ENCODE measurements at places on chromosomes 4 and X.

GRCh38 chr4:38662522-38663089 lies 1.4 kb upstream of the KLF3 start:
- peak overlapping the region; percentile 93 for H3K27ac ChIP-seq
- H3K4me1 ChIP-seq = peaks cover 40% of the 10 kb centered on the region
- no peaks in the 10 kb centered on the region for H3K36me3 ChIP-seq
- H3K27me3 ChIP-seq = no peaks in the 10 kb centered on the region
- H3K4me3 ChIP-seq = peak overlapping the region; percentile 57
- no peak for DNase-seq

- H3K36me3 ChIP-seq = no peaks in the 10 kb centered on the region
- no peaks in the 10 kb centered on the region for H3K27me3 ChIP-seq
- no peaks in the 10 kb centered on the region for H3K4me1 ChIP-seq
- no peak overlapping the region for H3K4me3 ChIP-seq
- no peak for DNase-seq
- H3K27ac ChIP-seq = no peak overlapping the region
These were observed 33.3 kb upstream of the H2AZ1 start for GRCh38 chr4:99983289-99983943.

GRCh38 chr4:85302756-85303155 lies 172.2 kb upstream of the ARHGAP24 start:
- no peaks in the 10 kb centered on the region for H3K36me3 ChIP-seq
- DNase-seq = no peak
- H3K4me3 ChIP-seq = no peak overlapping the region
- H3K4me1 ChIP-seq = no peaks in the 10 kb centered on the region

GRCh38 chr4:39446842-39447573 lies 11.7 kb downstream of the RPL9 start:
- peak overlapping the region; percentile 59 for H3K4me3 ChIP-seq
- H3K27me3 ChIP-seq = no peaks in the 10 kb centered on the region
- H3K27ac ChIP-seq = no peak overlapping the region
- DNase-seq = peak; percentile 56

- no peaks in the 10 kb centered on the region for H3K4me1 ChIP-seq
- H3K27ac ChIP-seq = no peak overlapping the region
- H3K4me3 ChIP-seq = no peak overlapping the region
- H3K36me3 ChIP-seq = no peaks in the 10 kb centered on the region
- no peak for DNase-seq
These were observed 20.2 kb upstream of the GATB start for GRCh38 chr4:151781026-151781425.

GRCh38 chr4:70874268-70875156 lies 27.7 kb upstream of the MOB1B start:
- no peaks in the 10 kb centered on the region for H3K27me3 ChIP-seq
- DNase-seq = no peak
- no peak overlapping the region for H3K27ac ChIP-seq

- H3K27me3 ChIP-seq = peaks cover 99% of the 10 kb centered on the region
- H3K27ac ChIP-seq = no peak overlapping the region
- DNase-seq = no peak
- H3K4me3 ChIP-seq = no peak overlapping the region
These were observed 15.0 kb downstream of the NKX3-2 start for GRCh38 chr4:13529128-13529919.

DNA sequence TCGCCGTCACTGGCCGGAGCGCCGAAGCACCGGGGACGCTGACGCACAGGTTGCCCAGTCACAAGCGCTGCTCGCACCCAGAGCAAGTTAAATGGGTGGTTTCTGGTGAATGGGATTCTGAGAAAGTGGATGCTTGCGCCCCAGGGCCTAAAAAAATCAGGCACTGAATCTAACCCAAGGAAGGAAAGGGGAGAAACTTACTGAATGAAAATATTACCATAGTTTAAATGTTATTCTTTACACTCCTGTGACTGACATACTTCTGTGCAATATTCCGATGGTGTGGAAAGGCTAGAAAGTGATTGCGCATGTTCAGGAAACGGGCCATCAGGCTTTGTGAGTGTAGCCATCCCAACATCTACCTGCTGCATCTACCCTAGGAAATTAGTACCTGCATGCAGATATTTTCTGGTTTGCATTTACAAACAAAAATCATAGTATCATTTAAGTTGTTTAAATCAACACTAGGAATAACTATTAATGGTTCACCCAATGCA lies 838 bp upstream of the ABCG2 start:
- peak overlapping the region; percentile 34 for H3K4me3 ChIP-seq
- no peak overlapping the region for H3K27ac ChIP-seq
- peaks cover 14% of the 10 kb centered on the region for H3K4me1 ChIP-seq
- no peak for DNase-seq
- no peaks in the 10 kb centered on the region for H3K36me3 ChIP-seq

DNA sequence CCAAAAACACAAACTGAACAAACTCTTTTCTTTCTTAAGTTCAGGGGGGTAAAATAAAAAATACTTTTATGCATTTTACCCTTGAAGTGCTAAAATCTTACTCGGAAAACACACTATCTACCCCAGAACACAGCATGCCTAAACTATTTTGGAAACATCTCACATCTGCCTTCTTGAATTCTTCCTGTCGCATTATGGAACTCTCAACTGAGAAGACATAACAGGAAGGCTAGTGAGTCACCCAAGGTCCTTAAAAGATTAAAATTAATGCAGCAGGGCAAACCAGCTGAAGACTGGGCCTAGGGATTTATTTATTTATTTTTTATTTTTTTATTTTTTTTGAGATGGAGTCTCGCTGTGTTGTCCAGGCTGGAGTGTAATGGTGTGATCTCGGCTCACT lies 208.2 kb downstream of the APBB2 start:
- DNase-seq = no peak
- H3K27ac ChIP-seq = no peak overlapping the region
- H3K27me3 ChIP-seq = no peaks in the 10 kb centered on the region
- no peaks in the 10 kb centered on the region for H3K4me1 ChIP-seq

GRCh38 chr4:152601156-152601555 lies 65.3 kb upstream of the FBXW7 start:
- no peak for DNase-seq
- H3K27ac ChIP-seq = no peak overlapping the region
- H3K4me3 ChIP-seq = no peak overlapping the region
- H3K27me3 ChIP-seq = no peaks in the 10 kb centered on the region

DNA sequence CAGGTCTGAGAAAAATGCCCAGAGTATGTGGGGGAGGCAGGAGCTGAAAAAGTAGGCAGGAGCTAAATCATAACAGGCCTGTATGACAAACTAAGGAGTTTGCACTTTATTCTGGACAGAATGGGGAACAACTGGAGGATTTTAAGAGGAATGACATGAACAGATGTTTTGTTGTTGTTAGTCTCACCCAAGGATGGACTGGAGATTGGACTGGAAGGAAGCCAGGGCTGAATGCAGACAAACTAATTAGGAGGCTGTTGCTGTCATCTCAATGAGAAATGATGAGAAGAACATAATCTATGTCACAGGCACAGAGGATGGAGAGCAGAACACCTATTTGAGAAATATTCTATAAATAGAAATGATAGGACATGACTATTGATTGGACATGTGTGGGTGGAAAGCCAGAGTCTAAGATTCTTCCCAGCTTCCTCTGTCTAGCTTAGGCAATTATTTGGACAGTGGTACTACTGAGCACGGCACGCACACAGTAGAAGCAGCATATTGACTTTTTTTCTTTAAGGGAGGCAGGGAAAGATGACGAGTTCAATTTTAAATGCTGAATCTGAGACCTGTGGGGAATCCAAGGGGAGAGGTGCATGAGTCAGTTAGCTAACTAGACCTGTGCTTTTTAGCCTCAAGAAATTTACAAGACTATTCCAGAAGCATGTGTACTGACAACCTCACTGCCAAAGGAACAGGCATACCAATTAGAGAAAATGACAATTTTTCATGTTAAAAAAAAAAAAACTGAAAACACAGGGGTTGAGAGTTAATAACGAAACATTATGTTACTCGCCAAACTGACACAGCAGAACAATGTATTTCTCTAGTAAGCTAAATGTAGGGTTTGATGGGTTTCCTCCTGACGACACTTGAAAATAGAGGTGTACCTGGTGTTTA lies 963 bp upstream of the USO1 start:
- H3K27ac ChIP-seq = peak overlapping the region; percentile 95
- peaks cover 25% of the 10 kb centered on the region for H3K4me1 ChIP-seq
- H3K4me3 ChIP-seq = peak overlapping the region; percentile 56
- H3K36me3 ChIP-seq = no peaks in the 10 kb centered on the region
- no peaks in the 10 kb centered on the region for H3K27me3 ChIP-seq
- DNase-seq = peak; percentile 12

GRCh38 chr4:183014361-183015084 lies 84.5 kb upstream of the WWC2 start:
- no peaks in the 10 kb centered on the region for H3K4me1 ChIP-seq
- H3K4me3 ChIP-seq = no peak overlapping the region
- no peaks in the 10 kb centered on the region for H3K27me3 ChIP-seq
- no peaks in the 10 kb centered on the region for H3K36me3 ChIP-seq

DNA sequence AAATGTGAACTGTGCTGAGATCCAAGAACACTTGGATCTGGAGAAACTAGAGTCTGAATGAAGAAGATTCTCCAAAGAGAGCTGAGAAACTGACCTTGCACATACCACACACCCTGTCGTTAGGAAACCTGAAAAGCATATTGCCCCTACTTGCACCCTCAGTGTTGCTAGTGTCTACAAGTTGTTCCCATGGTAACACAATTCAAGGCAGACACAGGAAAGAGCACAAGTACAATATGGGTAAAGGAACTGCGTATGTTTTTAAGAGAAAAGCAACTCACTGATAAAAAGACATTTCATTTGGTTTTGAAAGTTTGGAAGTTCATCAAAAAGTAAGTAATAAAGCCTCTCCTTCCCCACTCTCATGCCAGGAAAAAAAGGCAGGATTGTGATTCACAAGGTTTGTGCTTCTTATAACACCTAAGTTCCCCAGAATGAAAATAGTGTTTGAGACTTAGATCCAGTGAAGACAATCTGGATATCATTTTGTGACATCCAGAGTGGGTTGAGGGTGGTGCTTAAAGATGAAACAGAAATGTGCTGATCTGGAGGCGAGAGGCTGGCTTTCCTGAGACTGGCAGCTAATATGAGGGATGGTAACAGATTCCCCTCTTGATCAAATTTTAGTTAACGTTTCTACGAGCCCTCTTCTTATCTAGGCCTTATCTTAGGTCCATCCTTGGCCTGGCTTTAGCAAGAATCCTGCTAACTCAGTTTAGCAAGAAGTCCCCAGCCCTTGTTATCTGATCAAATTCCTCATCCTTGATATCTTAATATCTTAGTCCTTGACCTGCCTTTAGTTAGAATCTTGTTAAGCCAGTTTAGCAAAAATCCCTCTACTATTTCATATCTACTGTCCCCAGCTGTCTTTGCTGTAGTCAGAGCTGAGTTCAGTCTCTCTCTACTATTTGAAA lies 42.3 kb downstream of the NIPAL1 start:
- no peak overlapping the region for H3K27ac ChIP-seq
- H3K36me3 ChIP-seq = no peaks in the 10 kb centered on the region
- H3K27me3 ChIP-seq = no peaks in the 10 kb centered on the region

- no peaks in the 10 kb centered on the region for H3K27me3 ChIP-seq
- no peaks in the 10 kb centered on the region for H3K36me3 ChIP-seq
- no peak overlapping the region for H3K27ac ChIP-seq
- no peak for DNase-seq
- H3K4me1 ChIP-seq = peaks cover 38% of the 10 kb centered on the region
- H3K4me3 ChIP-seq = no peak overlapping the region
These were observed 55.5 kb downstream of the SMIM20 start for GRCh38 chr4:25969374-25970155.

GRCh38 chrX:1676866-1677265 lies 62.0 kb downstream of the ASMT start:
- H3K27me3 ChIP-seq = no peaks in the 10 kb centered on the region
- no peak for DNase-seq
- H3K4me1 ChIP-seq = no peaks in the 10 kb centered on the region
- H3K4me3 ChIP-seq = no peak overlapping the region
- no peak overlapping the region for H3K27ac ChIP-seq
- no peaks in the 10 kb centered on the region for H3K36me3 ChIP-seq

DNA sequence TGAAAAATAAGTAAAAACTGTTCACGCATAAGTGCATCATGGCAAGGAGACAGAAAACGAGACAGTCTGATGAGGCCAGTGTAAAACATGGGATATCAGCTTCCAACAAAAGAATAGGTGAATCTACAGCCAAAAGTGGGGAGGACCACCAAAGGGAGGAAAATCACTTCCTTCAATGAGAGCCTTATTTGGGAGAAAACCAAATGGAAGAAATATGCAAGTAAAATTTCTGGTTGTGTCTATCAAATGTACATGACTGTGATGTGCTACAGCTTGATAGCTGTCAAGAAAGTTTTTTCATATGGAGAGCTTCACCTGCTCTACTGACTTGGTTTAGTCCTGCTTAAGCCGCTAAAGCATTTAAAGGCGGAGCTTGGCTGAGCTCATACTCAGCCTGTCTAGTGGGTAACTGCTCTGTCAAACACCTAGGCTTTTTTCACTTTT lies 66.2 kb downstream of the MAGEA1 start:
- no peak overlapping the region for H3K27ac ChIP-seq
- H3K36me3 ChIP-seq = no peaks in the 10 kb centered on the region
- DNase-seq = no peak
- peak overlapping the region; percentile 26 for H3K4me3 ChIP-seq

GRCh38 chrX:2540426-2540947 lies 39.7 kb upstream of the DHRSX start:
- no peaks in the 10 kb centered on the region for H3K27me3 ChIP-seq
- DNase-seq = no peak
- no peaks in the 10 kb centered on the region for H3K36me3 ChIP-seq
- no peaks in the 10 kb centered on the region for H3K4me1 ChIP-seq

- H3K27ac ChIP-seq = no peak overlapping the region
- no peak overlapping the region for H3K4me3 ChIP-seq
- no peak for DNase-seq
- H3K27me3 ChIP-seq = peaks cover 25% of the 10 kb centered on the region
- no peaks in the 10 kb centered on the region for H3K4me1 ChIP-seq
- no peaks in the 10 kb centered on the region for H3K36me3 ChIP-seq
These were observed 9.0 kb downstream of the CRMP1 start for GRCh38 chr4:5883916-5884315.

- H3K36me3 ChIP-seq = no peaks in the 10 kb centered on the region
- no peaks in the 10 kb centered on the region for H3K4me1 ChIP-seq
- peak; percentile 51 for DNase-seq
- no peaks in the 10 kb centered on the region for H3K27me3 ChIP-seq
- no peak overlapping the region for H3K4me3 ChIP-seq
These were observed 118.5 kb downstream of the BTC start for GRCh38 chr4:74675673-74676279.

- no peaks in the 10 kb centered on the region for H3K27me3 ChIP-seq
- no peaks in the 10 kb centered on the region for H3K36me3 ChIP-seq
- no peaks in the 10 kb centered on the region for H3K4me1 ChIP-seq
- DNase-seq = no peak
- H3K27ac ChIP-seq = no peak overlapping the region
- no peak overlapping the region for H3K4me3 ChIP-seq
These were observed 89.4 kb downstream of the ABLIM2 start for GRCh38 chr4:8069102-8069752.
